Naive thymus-derived CD8-positive, alpha-beta T cell (primary cell): ENCODE measurements at places on chromosomes 12 and 14. TPM values are rescaled to one million over a fixed set of nuclear protein-coding genes. Genes with fewer than 3 reads are reported as not detected.

Gene TDRD9
- 0.57 TPM for polyA plus RNA-seq

Gene NID2
- polyA plus RNA-seq = 0.62 TPM

Gene CCDC196
- not detected for polyA plus RNA-seq

Gene HOXC12
- not detected for polyA plus RNA-seq

Gene KRT1
- not detected for polyA plus RNA-seq

Gene RNASE7
- not detected for polyA plus RNA-seq

Gene E2F7
- not detected for polyA plus RNA-seq

Gene TTC9
- polyA plus RNA-seq = 22.0 TPM

Gene GUCY2C
- polyA plus RNA-seq = not detected

Gene SRRM4
- polyA plus RNA-seq = not detected

Gene GLI1
- polyA plus RNA-seq = not detected

Gene CLEC6A
- polyA plus RNA-seq = not detected

Gene KDM2B
- 18.4 TPM for polyA plus RNA-seq

Gene TGFB3
- 0.30 TPM for polyA plus RNA-seq

Gene CLEC4E
- polyA plus RNA-seq = 0.30 TPM

Gene RND1
- 1.3 TPM for polyA plus RNA-seq

Gene OR6C65
- not detected for polyA plus RNA-seq

Gene RNASE3
- not detected for polyA plus RNA-seq

Gene TAS2R7
- not detected for polyA plus RNA-seq

Gene RPAP3
- polyA plus RNA-seq = 34.6 TPM

Gene CLEC4C
- not detected for polyA plus RNA-seq

Gene SCNN1A
- polyA plus RNA-seq = 0.06 TPM

Gene SPRING1
- 14.6 TPM for polyA plus RNA-seq

Gene IFI27
- polyA plus RNA-seq = not detected

Gene PPP1R1A
- not detected for polyA plus RNA-seq

Gene SERPINA6
- not detected for polyA plus RNA-seq

Gene GZMB
- 161 TPM for polyA plus RNA-seq
